Activated gamma-delta T cell (primary cell): ENCODE measurements at places on chromosomes 12 and 14.

GRCh38 chr14:95609398-95609990 is 74.6 kb downstream of the GLRX5 start:
- DNase-seq: no peak

DNA sequence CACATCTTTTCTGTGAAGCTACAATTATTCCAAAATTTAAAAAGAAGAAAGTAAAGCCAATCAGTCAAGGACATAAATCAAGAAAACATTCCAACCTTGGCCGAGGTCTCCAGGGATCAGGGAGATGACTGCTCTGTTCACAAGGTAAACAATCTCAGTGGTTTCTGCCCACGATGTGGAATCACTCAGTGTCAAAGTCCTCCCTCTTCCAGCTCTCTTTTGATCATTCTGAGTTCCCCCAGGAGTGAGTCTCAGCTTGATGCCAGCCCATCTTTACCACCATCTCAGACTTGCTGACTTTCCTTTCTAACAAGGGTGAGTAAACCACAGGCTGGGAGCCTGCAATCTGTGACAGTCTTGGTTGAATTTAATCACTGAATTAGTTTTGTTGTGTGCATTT is 4.8 kb upstream of the SERPINA9 start:
- DNase-seq: no peak

DNA sequence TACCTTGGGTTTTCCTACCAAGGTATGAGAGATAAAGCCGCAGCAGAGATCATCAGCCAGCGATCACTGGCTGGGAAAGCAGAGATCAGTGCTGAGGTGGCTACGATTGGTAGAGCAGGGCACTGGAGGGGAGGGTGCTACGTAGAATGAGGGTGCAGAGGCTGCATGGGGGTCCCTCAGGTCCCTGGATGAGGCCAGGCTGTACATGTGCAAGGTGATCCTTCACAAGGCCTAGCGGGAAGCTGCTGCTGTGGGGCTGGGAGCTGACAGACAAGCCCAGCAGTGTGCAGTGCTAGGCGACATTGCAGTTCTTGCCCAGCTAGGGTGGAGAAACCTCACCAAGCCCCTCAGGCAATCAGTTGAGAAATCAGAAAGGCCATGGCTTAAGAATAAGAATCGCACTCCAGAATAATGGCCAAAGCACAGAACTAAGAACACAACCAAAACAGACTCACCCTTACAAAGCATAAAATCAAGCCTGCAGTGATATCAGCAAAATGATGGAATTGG is 37.2 kb upstream of the GPR132 start:
- DNase-seq: no peak

- DNase-seq: no peak
Observed at GRCh38 chr12:5076761-5077160, 33.1 kb downstream of the KCNA5 start.

- no peak for DNase-seq
Observed at GRCh38 chr12:22609501-22609900, 15.5 kb upstream of the ETNK1 start.

- no peak for DNase-seq
Observed at GRCh38 chr14:43119672-43120071, 1387.4 kb downstream of the FSCB start.
